ENCODE measurements at places on chromosomes 11 and 22.

GRCh38 chr22:25757686-25758085, 15.7 kb downstream of the MYO18B start:
- DNase-seq, result no peak

- no peak for DNase-seq
Observed at GRCh38 chr11:106410902-106411301, 333.4 kb downstream of the AASDHPPT start.

GRCh38 chr11:72475381-72475780, 41.0 kb upstream of the CLPB start:
- DNase-seq, result no peak

DNA sequence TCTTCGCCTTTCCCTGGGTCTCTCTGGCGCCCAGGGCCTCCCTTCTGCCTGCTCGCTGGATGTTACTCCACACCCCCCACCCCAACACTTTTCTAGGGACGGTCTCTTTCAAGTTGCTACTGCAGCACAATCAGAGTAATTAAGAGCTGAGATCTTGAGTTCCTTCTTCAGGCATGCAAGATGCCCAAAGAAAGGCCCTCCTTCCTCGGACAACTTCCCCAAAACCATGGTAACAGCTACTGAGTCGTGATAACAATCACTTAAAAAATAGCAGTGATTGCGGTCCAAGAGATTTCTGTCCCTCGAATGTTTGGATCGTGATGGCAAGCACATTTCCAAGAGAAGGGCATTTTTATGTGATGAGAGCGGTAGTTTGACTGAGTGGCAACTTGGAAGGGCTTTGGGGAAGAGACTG, 638 bp upstream of the TENM4 start:
- DNase-seq, result no peak

GRCh38 chr11:78187366-78188285, 800 bp downstream of the KCTD21 start:
- no peak for DNase-seq

GRCh38 chr11:44083433-44083832, 12.0 kb upstream of the EXT2 start:
- no peak for DNase-seq

DNA sequence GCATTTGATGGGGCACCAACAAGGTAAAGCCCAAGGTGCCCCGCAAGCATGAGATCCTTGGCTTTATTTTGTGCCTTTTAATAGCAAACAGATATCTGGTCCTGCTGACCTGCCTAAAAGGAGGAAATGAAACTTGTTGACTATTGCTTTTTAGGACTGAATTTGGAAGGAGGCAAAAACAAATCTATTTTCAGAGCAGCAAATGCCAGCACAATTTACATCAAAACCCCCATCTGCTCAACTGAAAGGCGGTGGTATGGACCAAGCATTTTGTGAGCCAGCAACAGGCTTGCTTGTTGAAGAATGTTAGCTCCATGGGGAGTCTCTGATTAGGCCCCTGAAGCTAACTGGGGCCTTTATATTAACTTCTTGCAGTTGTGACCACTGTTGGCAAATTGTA, 192.6 kb upstream of the E2F8 start:
- no peak for DNase-seq

GRCh38 chr11:20601221-20601914, 2.0 kb downstream of the SLC6A5 start:
- no peak for DNase-seq

DNA sequence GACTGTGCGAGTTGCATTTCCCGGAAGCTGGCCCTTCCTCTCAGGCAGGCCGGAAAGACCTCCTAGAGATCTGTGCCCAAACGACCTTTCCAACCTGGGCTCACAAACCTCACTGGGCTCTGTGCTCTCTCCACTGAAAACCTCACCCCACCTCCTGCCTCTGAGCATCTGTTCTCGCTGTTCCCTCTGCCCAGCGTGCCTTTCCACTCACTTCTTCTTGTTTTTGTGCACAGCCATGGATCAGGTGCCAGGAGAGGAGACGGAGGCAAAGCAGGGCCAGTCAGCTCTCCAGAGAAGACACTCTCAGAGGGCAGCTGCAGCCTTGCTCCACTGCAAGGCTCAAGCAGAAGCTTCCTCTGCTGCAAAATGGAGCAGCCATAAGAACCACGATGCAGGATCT, 10.9 kb upstream of the CPT1A start:
- DNase-seq, result no peak

DNA sequence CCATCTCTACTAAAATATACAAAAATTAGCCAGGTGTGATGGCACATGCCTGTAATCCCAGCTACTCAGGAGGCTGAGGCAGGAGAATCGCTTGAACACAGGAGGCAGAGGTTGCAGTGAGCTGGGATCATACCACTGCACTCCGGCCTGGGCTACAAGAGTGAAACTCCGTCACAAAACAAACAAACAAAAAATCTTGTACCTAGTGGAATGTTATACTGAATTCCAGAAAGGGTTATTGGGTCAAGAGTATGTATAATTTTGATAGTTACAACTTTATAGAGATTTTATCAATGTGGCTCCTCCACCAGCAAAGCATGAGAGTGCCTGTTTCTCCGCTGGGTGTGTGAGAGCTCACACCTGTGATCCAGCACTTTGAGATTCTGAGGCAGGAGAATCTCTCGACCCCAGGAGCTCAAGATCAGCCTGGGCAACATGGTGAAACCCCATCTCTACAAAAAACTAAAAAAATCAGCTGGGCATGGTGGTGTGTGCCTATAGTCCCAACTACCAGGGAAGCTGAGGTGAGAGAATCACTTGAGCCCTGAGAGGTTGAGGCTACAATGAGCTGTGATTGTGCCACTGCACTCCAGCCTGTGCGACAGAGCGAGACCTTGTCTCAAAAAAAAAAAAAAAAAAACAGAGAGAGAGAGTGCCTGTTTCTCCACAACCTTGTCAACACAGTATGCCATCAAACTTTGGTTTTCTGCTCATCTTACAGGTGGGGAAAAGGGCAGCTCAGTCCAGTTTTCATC, 12.7 kb upstream of the FOLR1 start:
- no peak for DNase-seq

GRCh38 chr11:8333376-8333775, 69.7 kb upstream of the LMO1 start:
- DNase-seq, result no peak

- no peak for DNase-seq
Observed at GRCh38 chr11:129418039-129418438, 42.4 kb downstream of the BARX2 start.

- no peak for DNase-seq
Observed at GRCh38 chr22:36773935-36774334, 2.0 kb downstream of the IFT27 start.

- DNase-seq, result no peak
Observed at GRCh38 chr11:104136861-104137260, 27.1 kb downstream of the PDGFD start.

GRCh38 chr11:57399221-57399620, 8.8 kb upstream of the PRG2 start:
- no peak for DNase-seq

DNA sequence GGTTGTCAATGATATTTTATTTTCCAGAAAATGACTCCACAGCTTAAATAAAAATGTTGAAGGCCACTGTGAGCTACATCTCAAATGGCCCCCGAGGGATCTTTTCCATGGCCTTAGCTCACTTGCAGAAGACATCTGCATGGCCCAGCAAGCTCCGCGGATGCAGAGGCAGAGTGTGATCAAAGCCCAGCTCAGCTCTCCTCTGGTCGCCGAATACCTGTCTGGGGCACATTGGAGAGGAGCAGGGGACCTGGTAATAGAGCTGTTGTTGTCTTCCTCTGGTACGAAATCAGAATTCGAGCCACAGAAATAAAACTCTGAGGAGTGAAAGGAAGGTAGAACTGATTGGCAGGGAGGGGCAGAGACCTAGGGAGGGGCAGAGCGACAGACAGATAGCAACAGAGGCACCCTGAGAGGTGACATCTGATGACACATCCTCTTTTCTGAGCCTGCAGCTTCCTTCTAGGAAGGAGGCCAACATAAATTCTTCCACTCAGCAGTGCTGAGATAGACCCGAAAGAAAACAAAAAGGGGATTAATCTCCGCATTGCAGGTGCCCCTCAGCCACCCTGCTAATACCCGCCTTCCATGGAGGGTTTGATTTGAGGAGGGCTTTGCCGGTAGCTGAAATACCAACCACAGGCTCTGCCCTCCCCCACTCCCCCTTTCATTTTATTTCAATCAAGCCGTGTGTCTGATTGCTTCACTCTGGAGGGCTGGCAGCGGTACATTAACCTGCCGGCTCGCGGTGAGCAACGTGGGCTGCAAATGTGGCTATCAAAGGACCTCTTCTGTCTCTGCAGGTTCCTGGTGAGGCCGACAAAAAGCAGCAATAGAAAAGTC, 759.4 kb downstream of the OPCML start:
- DNase-seq, result no peak

DNA sequence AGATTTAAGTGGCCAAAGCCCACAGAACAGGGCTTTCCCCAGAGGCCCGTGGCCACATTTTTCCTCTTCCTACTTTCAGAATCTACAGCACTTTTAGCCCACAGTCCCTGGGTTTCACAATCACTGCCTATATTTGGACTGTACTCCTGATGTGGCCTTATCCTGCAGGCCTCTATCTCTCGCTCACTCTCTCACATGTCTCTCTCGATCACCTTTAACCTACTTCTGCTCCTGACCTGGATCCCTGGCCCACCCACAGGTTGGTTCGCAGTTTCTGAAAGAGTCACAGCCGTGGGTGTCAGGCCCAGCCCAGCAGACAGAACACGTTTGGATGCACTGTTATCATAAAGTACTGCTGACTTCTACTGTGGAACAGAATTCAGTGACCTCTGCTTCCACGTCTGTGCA, 55.5 kb downstream of the LARGE1 start:
- DNase-seq, result no peak

GRCh38 chr22:22933100-22933806, 45.6 kb downstream of the IGLL5 start:
- DNase-seq, result no peak

- no peak for DNase-seq
Observed at GRCh38 chr11:19419021-19419750, 178.4 kb upstream of the E2F8 start.

GRCh38 chr11:120336641-120337354, 585 bp downstream of the ARHGEF12 start:
- DNase-seq, result peak; percentile 60

DNA sequence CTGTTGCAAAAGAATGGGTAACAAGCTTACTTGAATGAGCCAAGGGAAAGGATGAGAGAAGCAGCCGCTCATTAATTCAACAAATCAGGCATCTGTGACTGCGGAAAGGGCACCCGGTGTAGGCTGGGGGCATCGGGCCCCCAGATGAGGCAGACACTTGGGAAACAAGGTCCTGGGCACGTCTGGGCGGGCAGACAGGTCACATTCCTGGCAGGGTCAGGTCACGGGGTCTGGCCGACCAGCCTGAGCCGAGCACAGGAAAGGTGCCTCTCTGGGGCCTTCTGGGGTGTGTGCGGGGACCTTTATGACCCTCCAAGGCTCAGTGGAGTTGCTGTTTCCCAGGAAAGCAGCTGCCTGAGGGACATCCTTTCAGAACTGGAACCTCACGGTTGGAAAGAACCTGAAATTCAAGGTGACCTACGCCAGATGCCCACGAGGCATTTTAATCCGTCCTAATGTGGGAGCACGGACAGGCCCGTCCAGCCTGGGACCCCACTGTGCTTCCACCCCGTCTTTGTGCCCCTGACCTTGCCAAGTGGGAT, 57.1 kb downstream of the ST14 start:
- no peak for DNase-seq

- no peak for DNase-seq
Observed at GRCh38 chr11:129457321-129457720, 81.7 kb downstream of the BARX2 start.

- no peak for DNase-seq
Observed at GRCh38 chr11:719214-720016, 13.4 kb downstream of the EPS8L2 start.

- no peak for DNase-seq
Observed at GRCh38 chr11:10149553-10149952, 144.5 kb downstream of the SBF2 start.

- no peak for DNase-seq
Observed at GRCh38 chr22:42678894-42679293, 29.7 kb upstream of the CYB5R3 start.

GRCh38 chr11:111148953-111149352, 96.6 kb upstream of the POU2AF2 start:
- DNase-seq, result no peak

- no peak for DNase-seq
Observed at GRCh38 chr11:72629266-72629665, 45.0 kb downstream of the PDE2A start.

GRCh38 chr11:70834277-70834940, 418.0 kb downstream of the SHANK2 start:
- no peak for DNase-seq

DNA sequence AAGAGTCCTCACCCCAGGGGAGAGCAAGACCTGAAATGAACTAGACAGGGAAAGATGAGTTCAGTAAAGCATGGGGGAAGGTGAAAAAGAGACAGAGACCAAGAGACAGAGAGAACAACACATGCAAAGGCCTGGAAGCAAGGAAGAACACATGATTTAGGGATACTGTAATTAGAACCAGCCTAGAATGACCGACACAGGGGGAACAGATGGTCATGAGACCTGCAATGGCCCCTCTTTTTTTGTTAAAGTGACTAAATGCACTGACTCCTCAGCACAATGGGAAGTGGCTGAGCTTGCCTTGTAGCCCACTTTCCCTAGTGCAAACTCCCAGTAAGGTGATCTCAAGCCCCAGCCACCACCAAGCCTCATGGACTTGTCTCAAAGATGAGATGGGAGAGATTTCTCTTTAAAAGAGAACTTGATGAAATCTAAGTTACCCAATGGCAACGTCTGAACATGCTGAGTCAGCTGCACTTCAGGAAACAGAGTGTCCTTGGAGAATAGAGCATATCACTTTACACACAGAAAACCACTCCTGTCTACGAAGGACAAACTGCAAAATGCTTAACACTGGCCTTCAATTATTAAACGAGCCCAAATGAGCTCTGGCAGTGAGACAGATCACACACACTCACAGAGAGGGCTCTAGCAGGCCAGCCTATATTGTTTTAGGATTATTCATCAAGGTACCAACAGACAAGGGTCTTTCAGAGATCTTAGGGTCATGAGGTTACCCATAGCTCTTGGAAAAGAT, 91.0 kb downstream of the SERGEF start:
- DNase-seq, result no peak

DNA sequence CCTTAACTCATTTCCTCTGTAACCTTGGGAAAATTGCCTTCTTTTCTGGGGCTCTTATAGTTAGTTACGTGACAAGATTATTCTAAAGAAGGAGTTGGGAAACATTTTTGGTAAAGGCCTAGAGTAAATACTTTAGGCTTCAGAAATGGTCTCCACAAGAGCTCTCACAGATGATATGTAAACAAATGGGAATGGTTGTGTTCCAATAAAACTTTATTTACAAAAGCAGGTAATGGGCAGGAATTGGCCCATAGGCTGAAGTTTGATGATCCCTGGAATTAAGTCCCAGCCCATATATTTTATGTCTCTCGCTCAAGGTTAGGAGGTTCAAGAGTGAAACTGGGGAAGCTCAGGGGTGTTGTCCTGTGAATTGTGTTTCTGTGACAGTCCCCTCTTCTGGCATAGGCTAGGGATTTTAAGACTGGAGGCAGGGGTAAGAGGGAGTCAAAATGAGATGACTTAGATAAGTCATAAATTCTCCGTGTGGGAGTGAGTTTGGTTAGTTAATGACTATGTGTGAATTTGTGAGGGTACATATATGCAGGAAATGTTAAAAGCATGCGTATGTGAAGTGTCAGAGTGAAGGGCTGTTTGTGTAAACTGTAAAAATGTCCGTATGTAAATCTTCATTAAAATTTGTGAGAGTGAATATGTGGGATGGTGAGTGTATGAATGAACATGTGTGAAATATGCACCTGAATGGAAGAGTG, 7.4 kb upstream of the OR52B4 start:
- no peak for DNase-seq

GRCh38 chr11:133977067-133977677, 20.4 kb upstream of the IGSF9B start:
- no peak for DNase-seq
